ENCODE measurements at places on chromosomes 7 and 10. TPM values are rescaled to one million over a fixed set of nuclear protein-coding genes. Genes with fewer than 3 reads are reported as not detected.
A peak's percentile ranks its signal among the peaks of the same experiment; 100 is the strongest.

Gene PRPS1L1
- not detected for total RNA-seq

Gene HSPA12A
- 6.9 TPM for total RNA-seq

Gene POM121
- total RNA-seq, result 30.7 TPM

GRCh38 chr7:51693258-51693657 lies 376.6 kb upstream of the COBL start:
- no peaks in the 10 kb centered on the region for H3K4me1 ChIP-seq
- H3K27me3 ChIP-seq, result no peaks in the 10 kb centered on the region
- H3K27ac ChIP-seq, result no peak overlapping the region
- H3K4me3 ChIP-seq, result no peak overlapping the region

DNA sequence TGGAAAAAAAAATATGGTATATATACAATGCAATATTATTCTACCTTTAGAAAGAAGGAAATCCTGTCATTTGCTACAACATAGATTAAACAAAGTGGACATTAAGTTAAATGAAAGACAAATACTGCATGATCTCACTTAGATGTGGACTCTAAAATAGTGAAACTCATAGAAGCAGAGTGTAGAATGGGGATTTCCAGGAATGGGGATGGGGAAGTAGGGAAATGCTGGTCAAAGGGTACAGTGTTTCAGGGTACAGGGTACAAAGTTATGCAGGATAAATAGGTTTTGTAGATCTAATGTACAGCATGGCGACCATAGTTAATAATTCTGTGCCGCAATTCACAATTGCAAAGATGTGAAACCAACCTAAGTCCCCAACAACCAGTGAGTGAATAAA lies 385.5 kb downstream of the SFMBT2 start:
- H3K27ac ChIP-seq, result no peak overlapping the region
- H3K4me1 ChIP-seq, result peaks cover 16% of the 10 kb centered on the region
- DNase-seq, result no peak
- no peaks in the 10 kb centered on the region for H3K27me3 ChIP-seq
- H3K4me3 ChIP-seq, result no peak overlapping the region
- H3K36me3 ChIP-seq, result peaks cover 4% of the 10 kb centered on the region

- no peaks in the 10 kb centered on the region for H3K27me3 ChIP-seq
- peaks cover 34% of the 10 kb centered on the region for H3K4me1 ChIP-seq
- no peak for DNase-seq
- H3K27ac ChIP-seq, result peak overlapping the region; percentile 99
Observed at GRCh38 chr10:70145666-70146488, 623 bp downstream of the TYSND1 start.

GRCh38 chr7:51591223-51591622 lies 274.6 kb upstream of the COBL start:
- H3K27me3 ChIP-seq, result no peaks in the 10 kb centered on the region
- no peak overlapping the region for H3K4me3 ChIP-seq
- H3K36me3 ChIP-seq, result no peaks in the 10 kb centered on the region

DNA sequence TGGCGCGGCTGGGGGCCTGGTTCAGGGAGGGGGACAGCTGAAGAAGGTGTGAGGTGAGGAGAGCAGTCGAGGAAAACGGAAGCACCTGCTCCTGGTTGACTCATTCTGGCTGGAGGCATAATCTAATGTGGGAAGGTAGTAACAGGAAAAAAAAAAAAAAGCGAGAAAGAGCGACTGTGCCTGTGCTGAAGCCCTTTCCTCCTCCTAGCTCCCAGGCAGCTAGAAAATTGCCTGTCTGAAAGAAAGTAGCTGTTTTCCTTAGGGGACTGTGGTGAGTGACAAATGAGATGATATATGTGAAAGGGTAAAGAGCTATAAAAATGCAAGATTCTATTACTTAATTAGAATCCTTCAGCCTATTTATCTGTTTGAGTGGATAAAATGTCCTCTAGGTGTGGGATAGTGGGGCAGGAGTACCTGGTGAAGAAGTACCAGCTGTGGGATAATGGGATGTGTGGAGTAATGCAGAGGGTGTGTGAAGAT lies 4.9 kb upstream of the MEST start:
- no peak overlapping the region for H3K27ac ChIP-seq
- no peaks in the 10 kb centered on the region for H3K36me3 ChIP-seq
- peak overlapping the region; percentile 39 for H3K4me3 ChIP-seq
- peaks cover 48% of the 10 kb centered on the region for H3K4me1 ChIP-seq
- H3K27me3 ChIP-seq, result no peaks in the 10 kb centered on the region

- DNase-seq, result no peak
- peaks cover 9% of the 10 kb centered on the region for H3K27me3 ChIP-seq
- H3K36me3 ChIP-seq, result peaks cover 2% of the 10 kb centered on the region
Observed at GRCh38 chr7:28579571-28579970, 167.3 kb downstream of the CREB5 start.

- no peak overlapping the region for H3K27ac ChIP-seq
- peaks cover 2% of the 10 kb centered on the region for H3K36me3 ChIP-seq
- no peaks in the 10 kb centered on the region for H3K27me3 ChIP-seq
- no peak overlapping the region for H3K4me3 ChIP-seq
- DNase-seq, result no peak
Observed at GRCh38 chr7:139782932-139783331, 5.1 kb upstream of the HIPK2 start.

All from chondrocyte (in vitro differentiated cells).